ENCODE measurements at places on chromosomes 1 and 21. TPM values are rescaled to one million over a fixed set of nuclear protein-coding genes. Genes with fewer than 3 reads are reported as not detected.

The FCER1A gene
- not detected for total RNA-seq

The OR10Z1 gene
- total RNA-seq, result under 0.01 TPM

The JAM2 gene
- total RNA-seq, result 2.1 TPM

The NECTIN4 gene
- total RNA-seq, result 0.33 TPM

The INTS11 gene
- total RNA-seq, result 69.2 TPM

The PCSK9 gene
- 1.0 TPM for total RNA-seq

The ASCL5 gene
- total RNA-seq, result under 0.01 TPM

The CD84 gene
- total RNA-seq, result not detected

The AMY2A gene
- total RNA-seq, result not detected

The MROH7 gene
- under 0.01 TPM for total RNA-seq
